SK-N-DZ (cell line): ENCODE measurements at places on chromosomes 16 and 17.

GRCh38 chr16:78742501-78743283, 643.2 kb downstream of the WWOX start:
- no peak for DNase-seq

DNA sequence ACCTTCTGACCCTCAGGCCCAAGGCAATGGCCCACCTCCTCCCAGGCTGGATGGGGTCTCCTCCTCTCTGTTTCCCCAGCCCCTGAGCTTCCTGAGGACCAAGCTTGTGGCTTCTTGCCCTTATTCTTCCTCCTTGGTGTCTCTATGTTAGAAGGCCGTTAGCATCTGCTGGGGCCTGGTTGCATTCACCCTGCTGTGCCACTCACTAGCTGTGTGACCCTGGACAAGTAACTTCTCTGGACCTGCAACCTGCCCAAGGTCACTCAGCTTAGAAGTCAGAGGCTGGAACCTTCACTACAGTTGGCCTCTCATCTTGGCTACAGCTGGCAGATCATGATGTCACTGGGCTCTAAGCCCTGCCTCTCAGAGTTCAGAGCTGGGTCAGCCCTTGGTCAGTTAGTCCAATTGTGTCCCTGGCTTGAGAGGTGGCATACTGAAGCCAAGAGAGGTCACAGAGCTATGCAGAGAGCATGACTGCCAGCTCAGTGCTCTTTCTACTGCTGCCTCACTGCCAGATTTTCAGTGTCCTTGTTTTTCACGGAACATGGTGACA, 3.0 kb downstream of the MT2A start:
- no peak for DNase-seq

DNA sequence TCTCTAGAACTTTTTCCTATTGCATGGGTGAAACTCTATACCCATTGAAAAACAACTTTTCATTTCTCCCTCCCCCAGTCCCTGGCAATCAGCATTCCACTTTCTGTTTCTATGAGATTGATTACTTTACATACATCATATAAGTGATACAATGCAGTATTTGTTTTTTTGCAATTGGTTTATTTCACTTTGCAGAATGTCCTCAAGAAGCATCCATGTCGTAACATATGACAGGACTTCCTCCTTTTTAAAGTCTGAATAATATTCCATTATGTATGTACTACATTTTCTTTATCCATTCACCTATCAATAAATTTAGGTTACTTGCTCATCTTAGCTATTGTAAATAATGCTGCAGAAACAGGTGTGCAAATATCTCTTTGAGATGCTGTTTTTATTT, 8.8 kb downstream of the IL21R start:
- DNase-seq = no peak

- DNase-seq = no peak
These were observed 439 bp downstream of the TRIM25 start for GRCh38 chr17:56913353-56913866.

DNA sequence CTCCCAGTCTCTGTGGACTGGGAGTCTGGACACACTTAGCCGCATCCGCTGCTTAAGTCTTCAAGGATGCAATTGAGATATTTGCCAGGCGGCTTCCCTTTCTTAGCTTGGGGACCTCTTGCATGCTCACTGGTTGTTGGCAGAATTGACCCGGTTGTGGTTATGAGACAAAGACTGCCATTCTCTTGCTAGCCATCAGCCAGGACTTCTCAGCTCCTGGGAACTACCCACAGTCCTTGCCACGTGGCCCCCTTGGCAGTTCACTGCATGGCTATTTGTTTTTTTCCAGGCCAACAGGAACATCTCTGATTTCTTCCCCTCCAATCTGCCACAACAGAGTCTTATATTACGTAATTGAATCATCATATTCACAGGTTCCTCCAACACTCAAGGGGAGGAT, 25.5 kb downstream of the CACNG4 start:
- DNase-seq = no peak

DNA sequence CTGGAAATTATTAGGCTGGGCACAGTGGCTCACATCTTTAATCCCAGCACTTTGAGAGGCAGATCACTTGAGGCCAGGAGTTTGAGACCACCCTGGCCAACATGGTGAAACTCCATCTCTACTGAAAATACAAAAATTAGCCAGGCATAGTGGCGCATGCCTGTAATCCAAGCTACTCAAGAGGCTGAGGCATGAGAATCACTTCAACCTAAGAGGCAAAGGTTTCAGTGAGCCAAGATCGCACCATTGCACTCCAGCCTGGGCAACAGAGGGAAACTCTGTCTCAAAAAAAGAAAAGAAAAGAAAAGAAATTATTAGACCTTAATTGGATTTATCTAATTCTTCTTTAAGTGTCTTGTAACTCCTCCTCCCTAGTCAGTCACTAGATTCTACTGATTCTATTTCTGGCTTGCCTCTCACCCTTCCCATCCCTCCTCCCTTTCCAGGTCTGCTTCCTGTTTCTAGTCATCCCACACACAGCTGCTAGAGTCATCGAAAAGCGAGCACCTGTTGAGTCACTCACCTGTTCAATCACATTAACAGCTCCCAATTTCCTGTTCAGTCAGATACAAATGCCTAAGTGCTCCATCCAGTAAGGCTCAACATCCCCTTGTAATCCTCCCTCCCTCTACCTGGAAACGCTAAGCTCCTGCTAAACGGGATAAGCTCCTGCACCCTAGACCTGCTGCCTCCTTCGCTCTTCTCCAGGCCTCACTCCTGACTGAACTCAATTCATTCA, 34.6 kb downstream of the ERN1 start:
- no peak for DNase-seq

DNA sequence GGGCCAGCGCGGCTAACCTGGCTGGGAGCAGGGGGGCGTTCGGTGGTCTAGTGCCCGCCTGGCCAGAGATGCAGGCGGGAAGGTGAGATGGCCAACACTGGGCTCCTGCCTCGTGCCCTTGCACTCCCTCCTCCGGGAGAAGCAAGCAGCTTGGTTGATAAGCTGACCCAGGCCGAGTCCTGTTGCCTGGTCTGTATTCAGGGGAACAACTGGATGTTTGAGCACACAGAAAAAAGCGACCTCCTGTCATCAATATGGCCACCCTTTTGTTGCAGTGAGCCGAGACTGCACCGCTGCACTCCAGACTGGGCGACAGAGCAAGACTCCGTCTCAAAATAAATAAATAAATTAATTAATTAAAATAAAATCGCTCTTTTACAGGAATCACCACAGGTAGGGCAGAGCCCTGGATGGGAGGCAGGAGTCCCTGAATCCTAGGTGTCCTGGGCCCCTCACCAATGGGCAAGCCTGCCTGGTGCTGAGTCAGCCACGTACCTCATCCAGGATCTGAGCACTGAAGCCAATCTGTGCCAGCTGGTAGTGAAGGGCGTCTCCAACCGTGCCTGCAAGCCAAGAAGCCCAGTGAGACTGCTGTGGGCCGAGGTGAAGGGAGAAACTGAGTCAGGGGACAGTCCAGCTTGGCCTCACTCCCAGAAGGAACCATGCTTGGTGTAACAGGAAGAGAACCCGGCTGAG, 31.8 kb downstream of the HASPIN start:
- DNase-seq = no peak
